ENCODE measurements at places on chromosomes 16 and 17.

DNA sequence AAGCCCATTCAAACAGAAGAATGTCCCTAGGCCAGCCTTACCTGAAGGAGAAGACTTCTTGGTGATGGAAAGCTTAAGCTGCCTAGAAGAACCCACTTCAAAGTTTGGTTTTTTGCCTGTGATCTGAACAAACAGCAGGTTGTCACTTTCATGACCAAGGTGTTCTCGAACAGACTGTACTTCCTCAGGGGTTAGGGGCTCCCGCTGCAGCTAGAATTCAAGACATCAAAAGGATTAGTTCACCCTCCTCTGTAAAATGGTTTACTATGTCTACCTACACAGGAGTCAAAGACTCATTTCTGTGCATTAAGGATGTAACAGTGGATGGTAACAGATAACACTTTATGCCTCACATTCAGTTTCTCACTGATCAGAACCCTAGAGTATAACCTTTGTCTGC lies 13.2 kb downstream of the CIAPIN1 start:
- DNase-seq, result no peak

GRCh38 chr17:70796757-70797156 lies 627.4 kb downstream of the KCNJ2 start:
- DNase-seq, result no peak

GRCh38 chr16:5427571-5427970 lies 330.0 kb upstream of the EEF2KMT start:
- no peak for DNase-seq

DNA sequence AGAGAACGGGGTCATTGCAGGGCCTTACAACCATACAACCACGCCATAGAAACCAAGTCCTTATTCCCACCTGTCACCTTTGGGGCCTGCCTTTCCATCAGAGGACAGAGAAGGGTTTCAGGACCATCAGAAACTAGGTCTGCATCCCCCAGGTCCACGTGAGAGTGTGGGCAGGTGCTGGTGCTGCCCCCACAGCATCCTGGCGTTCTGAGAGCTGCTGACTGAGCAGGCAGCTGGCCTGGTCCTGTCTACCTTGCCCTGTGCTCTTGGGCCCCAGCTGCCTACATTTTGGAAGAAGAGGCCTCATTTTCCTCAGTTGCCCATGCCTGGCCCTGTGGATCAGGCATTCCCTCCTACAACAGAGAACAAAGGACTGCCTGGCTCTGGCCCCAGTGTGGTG lies 21.6 kb downstream of the ZNF276 start:
- DNase-seq, result no peak

GRCh38 chr17:49708515-49709183 lies 885 bp upstream of the SLC35B1 start:
- DNase-seq, result peak; percentile 26

DNA sequence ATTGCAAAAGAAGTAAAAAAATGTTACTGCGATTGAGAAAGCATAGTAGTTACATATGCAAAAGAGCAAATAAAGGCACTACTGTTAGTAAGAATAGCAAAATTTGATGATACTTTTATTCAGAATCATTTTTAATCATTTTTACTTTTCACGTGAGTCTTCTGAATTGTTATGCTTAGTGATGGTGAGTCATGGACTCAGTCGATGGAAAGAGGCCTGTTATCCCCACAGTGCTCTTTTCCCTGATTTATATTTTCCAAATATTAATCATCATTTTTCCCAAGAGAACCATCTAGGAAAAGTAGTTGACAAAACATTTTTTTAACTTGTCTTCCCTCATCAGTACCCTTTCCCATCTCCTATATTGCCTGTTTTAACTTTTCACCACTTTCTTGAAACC lies 181.1 kb downstream of the CHD9 start:
- DNase-seq, result no peak

GRCh38 chr16:89843409-89844350 lies 15.4 kb downstream of the SPIRE2 start:
- no peak for DNase-seq

- DNase-seq, result no peak
These were observed 17.6 kb downstream of the EPOP start for GRCh38 chr17:38656959-38657823.

- DNase-seq, result no peak
These were observed 7.5 kb upstream of the UMOD start for GRCh38 chr16:20359997-20360396.

DNA sequence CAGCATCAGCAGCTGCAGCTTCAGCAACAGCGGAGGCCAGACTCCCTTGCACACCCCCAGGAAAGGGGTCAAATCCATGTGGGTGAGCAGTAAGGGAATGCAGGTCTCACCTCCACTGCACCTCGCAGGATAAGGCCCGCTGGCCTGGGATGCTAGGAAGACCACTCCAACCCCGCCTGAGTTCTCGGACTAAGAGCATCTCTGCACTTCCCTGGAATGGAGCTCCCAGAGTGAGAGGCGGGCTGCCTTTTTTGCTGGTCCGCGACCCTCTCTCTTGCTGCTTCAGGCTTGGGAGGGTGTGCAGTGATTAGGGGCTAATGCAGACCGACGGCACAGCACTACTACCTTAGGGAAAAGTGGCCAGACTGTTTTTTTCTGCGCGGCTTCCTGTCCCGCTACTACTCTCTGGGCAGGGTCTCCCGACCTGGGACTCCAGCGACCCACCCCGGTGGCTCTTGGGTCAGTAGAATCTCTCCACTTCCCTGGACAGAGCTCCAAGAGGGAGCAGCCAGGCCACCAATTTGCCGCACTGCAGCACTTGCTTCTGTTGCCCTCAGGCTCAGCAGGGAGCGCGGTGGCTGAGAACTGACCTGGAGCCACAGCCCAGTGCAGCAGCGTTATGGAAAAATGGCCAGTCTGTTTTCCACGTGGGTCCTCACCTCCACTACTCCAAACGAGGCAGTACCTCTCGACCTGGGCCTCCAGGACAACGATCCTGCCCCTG lies 480.4 kb downstream of the CDH8 start:
- DNase-seq, result no peak

GRCh38 chr17:58248955-58249269 lies 10.5 kb downstream of the LPO start:
- DNase-seq, result no peak

GRCh38 chr16:28126684-28127620 lies 63.4 kb upstream of the GSG1L start:
- no peak for DNase-seq

DNA sequence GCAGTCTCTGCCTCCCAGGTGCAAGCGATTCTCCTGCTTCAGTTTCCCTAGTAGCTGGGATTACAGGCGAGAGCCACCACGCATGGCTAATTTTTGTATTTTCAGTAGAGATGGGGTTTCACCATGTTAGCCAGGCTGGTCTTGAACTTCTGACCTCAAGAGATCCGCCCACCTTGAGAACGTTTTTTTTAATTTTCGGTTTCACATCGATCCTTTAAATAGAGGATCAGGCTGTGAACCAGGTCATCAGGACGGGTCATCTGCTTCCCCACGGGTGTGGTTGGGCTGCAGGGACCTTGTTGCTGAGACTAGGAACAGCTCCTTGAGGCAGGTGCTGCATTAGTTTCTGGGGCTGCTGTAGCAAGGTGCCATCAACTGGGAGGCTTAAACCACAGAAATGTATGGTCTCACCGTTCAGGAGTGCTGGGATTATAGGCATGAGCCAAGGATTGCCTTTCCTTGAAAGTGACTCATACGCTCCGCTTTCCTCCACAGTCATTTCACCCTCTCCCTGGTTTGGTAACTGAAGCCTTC lies 7.9 kb upstream of the NAGPA start:
- no peak for DNase-seq

- peak; percentile 44 for DNase-seq
These were observed 65.6 kb downstream of the PRKCB start for GRCh38 chr16:23901178-23902033.

DNA sequence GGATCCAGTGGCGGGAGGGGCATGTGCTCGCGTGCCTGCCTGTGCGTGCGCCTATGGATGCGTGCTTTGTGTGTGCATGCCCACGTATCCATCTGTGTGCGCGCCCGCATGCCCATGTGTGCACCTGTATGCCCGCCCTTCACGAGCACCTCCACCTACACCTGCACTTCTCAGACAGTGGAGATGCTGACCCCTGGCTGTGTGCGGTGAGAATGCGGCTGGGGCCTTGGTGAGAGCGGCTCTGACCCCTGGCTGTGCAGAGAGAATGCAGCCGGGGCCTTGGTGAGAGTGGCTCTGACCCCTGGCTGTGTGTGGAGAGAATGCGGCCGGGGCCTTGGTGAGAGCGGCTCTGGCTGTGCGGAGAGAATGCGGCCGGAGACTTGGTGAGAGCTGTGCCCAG lies 33.9 kb downstream of the AXIN1 start:
- no peak for DNase-seq

- no peak for DNase-seq
These were observed 1.0 kb upstream of the MFAP4 start for GRCh38 chr17:19387921-19388521.

- no peak for DNase-seq
These were observed 63.3 kb downstream of the KSR1 start for GRCh38 chr17:27519550-27519949.

- DNase-seq, result no peak
These were observed 5.9 kb downstream of the TBX6 start for GRCh38 chr16:30085820-30086219.

- peak; percentile 53 for DNase-seq
These were observed 22.0 kb downstream of the KPNA2 start for GRCh38 chr17:68057531-68057952.

DNA sequence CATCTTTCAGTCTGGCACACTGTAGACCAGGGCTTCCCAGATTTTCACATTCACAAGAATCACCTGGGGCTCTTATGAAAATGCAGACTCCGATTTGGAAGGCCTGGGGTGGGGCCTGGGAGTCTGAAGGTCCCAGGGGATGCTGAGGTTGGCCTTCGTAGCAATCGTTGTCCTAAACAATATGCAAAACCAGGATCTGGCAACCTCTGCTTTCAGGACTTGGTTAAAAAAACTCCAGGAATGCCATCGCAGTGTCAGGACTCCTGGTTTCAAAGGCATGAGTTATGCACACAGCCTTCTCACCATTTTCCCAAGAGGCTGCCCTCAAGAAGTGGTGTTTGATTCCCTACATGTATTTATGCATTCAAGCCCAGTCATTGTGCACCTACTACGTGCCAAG lies 6.7 kb downstream of the CLEC19A start:
- DNase-seq, result no peak

DNA sequence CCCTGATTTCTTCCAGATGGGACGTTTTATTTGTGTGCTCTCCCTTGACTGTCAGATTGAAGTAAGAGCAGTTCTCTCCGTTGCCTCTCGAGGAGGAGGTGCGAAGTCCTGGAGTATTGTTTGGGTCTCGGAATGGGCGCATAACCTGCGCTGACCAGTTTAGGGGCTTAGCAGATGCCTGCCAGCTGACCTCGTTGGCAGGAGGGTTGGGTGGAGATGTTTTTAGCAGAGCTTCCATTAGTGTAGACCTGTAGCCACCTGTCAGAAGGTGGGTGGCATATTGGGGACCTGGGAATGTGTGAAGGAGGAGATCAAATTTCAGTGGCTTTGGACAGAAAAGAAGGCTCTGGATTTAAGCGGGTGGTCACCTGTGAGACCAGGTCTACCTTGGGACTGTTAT lies 3.6 kb downstream of the RASD1 start:
- no peak for DNase-seq

- no peak for DNase-seq
These were observed 304.4 kb downstream of the FOXL1 start for GRCh38 chr16:86882586-86883280.

GRCh38 chr17:46847204-46848191 lies 3.9 kb upstream of the WNT9B start:
- no peak for DNase-seq

GRCh38 chr17:51684214-51684613 lies 423.9 kb downstream of the UTP18 start:
- DNase-seq, result no peak

DNA sequence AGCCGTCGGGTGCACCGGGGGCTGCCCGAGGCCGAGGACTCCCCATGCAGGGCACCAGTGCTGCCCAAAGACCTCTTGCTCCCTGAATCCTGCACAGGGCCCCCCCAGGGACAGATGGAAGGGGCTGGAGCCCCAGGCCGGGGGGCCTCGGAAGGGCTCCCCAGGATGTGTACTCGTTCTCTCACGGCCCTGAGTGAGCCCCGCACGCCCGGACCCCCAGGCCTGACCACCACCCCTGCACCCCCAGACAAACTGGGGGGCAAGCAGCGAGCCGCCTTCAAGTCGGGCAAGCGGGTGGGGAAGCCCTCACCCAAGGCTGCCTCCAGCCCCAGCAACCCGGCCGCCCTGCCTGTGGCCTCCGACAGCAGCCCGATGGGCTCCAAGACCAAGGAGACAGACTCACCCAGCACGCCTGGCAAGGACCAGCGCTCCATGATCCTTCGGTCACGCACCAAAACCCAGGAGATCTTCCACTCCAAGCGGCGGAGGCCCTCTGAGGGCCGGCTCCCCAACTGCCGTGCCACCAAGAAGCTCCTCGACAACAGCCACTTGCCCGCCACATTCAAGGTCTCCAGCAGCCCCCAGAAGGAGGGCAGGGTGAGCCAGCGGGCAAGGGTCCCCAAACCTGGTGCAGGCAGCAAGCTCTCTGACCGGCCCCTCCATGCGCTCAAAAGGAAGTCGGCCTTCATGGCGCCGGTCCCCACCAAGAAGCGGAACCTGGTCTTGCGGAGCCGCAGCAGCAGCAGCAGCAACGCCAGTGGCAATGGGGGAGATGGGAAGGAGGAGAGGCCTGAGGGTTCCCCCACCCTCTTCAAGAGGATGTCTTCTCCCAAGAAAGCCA lies 40.6 kb downstream of the SREBF1 start:
- DNase-seq, result no peak

Measured in suppressor macrophage (primary cell).